Muscle of back (tissue), 13 donors: ENCODE measurements at places on chromosomes 3 and 15.
A peak's percentile ranks its signal among the peaks of the same experiment; 100 is the strongest.

DNA sequence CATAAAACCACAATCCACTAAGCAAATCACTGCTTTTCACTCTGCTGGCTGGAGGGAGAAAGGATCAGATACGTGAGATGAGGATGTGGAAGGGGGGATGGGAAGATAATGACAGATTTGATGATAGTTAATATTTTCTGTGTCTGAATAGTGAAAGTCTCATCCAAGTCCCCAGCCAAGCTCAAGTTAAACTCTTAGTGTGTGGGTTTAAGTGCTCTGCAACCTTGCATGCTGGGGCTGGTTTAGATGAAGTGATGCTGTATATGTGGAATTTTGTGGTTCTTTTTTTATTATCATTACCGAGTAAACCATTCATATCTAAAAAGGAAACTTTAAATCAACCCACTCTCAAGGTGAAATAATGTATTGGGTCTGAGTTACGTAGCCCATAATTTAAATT lies 111.0 kb downstream of the TPRG1 start:
- no peak for DNase-seq

- no peak for DNase-seq
Measured at GRCh38 chr3:135860761-135861160, 104.8 kb upstream of the PPP2R3A start.

DNA sequence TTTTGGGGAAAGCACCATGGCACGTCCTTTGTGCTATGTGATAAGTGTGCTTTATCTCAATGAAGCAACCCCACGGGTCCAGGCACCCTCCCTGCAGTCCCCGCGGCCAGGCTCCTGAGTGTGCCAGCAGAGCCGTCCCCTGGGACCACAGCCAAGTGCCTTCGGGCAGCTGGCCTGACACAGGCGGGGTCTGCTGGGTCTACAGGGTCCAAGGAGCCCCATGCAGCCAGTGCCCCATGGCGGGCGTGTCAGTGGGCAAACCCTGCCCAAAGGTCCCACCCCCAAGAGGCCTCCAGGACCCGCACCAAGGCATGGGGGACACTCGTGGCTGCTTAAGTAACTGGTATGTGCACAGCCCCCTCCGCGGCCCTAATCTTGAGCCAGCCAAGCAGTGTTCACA lies 35.3 kb downstream of the KLHL25 start:
- no peak for DNase-seq

GRCh38 chr3:196055683-196056270 lies 26.1 kb downstream of the TFRC start:
- no peak for DNase-seq

- peak; percentile 38 for DNase-seq
Measured at GRCh38 chr3:126287536-126288241, 69.5 kb downstream of the KLF15 start.

- DNase-seq, result no peak
Measured at GRCh38 chr15:34620814-34621213, 37.4 kb upstream of the GOLGA8B start.

GRCh38 chr3:78496501-78496900 lies 1271.3 kb downstream of the ROBO1 start:
- no peak for DNase-seq

GRCh38 chr15:98144388-98144787 lies 183.9 kb downstream of the ARRDC4 start:
- no peak for DNase-seq

DNA sequence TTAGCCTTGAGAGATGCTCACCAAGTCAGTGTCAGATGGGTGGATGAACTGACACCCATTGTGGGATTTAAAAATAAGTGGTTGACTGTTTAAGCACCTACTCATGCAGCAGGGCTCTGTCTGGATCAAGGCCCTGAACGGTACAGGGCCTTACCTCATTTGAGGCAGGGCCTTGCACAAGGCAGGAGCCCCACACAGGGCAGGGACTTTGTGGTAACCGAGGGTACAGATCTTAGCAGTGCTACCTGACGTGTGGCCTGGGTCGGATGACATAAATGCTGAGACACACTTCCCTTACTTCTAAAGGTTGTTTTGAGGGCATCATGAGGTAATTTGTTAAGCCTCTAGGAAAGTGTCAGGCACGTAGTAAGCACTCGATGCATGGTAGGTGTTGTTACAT lies 59.5 kb upstream of the PLXNA1 start:
- no peak for DNase-seq

DNA sequence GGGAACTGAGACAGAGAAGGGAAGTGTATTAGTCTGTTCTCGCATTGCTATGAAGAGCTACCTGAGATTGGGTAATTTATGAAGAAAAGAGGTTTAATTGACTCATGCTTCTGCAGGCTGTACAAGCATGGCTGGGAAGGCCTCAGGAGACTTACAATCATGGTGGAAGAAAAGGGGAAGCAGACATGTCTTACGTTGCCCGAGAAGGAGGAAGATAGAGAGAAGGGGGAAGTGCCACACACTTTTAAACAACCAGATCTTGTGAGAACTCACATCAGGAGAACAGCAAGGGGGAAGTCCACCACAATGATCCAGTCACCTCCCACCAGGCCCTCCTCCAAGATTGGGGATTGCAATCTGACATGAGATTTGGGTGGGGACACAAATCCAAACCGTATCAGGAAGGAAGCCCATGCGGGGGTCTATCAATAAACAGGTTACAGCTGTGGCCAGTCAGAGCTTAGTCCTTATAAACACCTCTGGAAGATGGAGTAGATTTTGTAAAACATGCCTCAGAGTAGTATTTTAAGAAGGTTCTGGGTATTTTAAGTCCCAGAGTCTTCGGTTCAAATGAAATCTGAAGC lies 153.9 kb downstream of the GHSR start:
- no peak for DNase-seq

GRCh38 chr3:45608885-45609284 lies 14.3 kb downstream of the LIMD1 start:
- no peak for DNase-seq

- DNase-seq, result no peak
Measured at GRCh38 chr3:42660898-42661297, 7.4 kb downstream of the ZBTB47 start.

- DNase-seq, result peak; percentile 61
Measured at GRCh38 chr3:27556887-27557286, 72.7 kb upstream of the SLC4A7 start.

GRCh38 chr3:173993299-173993698 lies 595.8 kb downstream of the NLGN1 start:
- DNase-seq, result peak; percentile 12

DNA sequence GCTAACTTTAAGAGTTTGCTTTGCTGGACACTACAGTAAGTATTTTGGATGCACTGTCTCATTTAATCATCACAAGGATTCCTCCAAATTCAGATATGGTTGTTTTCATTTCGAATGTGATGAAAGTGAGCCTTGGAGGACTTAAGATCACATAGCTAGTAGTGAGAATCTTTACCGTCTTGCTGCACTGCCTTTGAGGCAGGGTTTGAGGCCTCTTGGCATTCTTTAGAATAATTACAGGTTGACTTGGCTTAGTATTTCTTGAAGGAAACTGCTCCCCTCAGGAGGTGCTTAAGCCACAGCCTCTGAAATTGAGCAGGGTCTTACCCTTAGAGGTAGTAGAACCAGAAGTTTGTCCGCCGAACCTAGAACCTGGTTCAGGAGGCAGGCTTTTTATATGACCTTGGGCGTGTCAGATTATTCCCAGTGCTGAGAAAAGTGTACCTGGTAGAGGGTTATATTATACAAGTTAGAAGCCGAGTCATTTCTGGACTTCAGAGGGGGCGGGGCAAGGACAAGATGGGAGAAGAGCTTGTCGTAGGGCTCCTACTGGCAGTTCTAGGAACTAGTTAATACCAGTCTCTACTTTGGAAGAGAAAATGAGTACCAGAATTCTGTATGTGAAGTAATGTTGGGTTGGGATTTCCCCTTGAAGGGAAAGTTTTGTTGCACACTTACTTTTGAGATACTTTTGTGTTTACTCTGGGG lies 1.1 kb downstream of the TFG start:
- peak; percentile 28 for DNase-seq

DNA sequence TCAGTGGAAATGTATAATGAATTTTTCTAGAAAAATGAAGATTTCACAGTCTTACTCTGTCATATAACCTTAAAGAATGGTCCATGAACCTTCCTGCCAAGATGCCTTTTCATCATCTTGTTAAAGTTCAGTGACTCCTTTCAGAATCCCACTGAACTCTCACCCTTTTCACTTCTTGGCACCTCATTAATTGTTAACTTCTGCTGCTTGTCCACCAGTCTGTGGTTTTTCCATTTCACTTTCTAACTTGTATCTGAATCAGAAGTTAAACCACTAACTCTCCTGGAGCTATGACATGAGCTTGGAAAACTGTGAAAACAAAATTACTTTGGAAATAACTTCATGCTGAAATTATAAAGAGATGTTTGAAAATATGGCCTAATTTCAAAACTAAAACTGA lies 281.2 kb upstream of the ALCAM start:
- no peak for DNase-seq

GRCh38 chr3:143786219-143787191 lies 61.8 kb downstream of the SLC9A9 start:
- DNase-seq, result peak; percentile 90

- DNase-seq, result no peak
Measured at GRCh38 chr15:78070049-78070700, 7.3 kb downstream of the TBC1D2B start.

- DNase-seq, result no peak
Measured at GRCh38 chr15:75313116-75313845, 22.6 kb upstream of the COMMD4 start.

GRCh38 chr3:111481551-111481950 lies 60.4 kb upstream of the CD96 start:
- no peak for DNase-seq

DNA sequence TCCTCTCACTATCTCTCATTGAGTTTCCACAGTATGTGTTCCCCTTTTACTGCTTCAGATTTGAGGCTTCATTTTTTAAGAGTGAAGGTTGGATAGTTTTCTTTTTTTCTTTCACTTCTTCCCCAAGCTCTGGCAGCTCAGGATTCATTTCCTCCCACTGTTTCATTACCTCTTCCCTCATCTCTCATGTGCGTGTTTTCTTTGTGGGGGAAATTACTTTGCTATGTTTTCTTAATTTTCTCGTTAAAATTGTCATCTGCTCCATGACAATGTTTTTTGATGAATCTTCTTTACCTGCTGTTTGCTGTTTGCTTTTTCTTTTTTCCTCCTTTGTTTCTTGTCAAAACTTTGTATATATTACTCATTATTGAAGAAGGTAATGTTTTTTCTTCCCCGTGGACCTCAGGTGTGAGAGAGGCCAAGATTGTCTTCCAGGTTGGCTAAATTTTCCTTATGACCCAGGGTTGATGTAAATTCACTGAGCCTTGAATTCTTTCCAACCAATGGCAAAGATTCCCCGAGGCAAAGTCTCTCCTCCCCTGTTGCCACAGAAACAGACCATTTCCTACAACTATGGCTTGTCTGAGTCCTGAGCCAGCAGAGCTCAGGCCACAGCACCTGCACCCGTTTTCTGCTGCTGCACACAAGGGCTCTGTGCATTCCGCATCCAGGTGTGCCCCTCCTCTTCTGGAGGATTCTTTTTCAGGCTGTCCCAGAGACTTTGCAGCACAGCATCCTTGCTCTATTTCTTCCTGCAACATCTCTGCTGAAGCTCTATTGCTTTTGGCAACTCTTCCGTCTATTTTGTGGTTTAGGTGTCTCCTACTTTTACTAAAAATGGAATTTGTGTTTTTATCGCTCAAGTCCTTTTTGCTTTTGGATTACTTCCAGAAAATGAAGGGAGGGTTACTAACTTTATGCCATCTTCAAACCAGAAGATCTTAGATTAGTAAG lies 66.1 kb downstream of the NOX5 start:
- no peak for DNase-seq

- peak; percentile 74 for DNase-seq
Measured at GRCh38 chr3:25820366-25820765, 30.5 kb downstream of the OXSM start.

DNA sequence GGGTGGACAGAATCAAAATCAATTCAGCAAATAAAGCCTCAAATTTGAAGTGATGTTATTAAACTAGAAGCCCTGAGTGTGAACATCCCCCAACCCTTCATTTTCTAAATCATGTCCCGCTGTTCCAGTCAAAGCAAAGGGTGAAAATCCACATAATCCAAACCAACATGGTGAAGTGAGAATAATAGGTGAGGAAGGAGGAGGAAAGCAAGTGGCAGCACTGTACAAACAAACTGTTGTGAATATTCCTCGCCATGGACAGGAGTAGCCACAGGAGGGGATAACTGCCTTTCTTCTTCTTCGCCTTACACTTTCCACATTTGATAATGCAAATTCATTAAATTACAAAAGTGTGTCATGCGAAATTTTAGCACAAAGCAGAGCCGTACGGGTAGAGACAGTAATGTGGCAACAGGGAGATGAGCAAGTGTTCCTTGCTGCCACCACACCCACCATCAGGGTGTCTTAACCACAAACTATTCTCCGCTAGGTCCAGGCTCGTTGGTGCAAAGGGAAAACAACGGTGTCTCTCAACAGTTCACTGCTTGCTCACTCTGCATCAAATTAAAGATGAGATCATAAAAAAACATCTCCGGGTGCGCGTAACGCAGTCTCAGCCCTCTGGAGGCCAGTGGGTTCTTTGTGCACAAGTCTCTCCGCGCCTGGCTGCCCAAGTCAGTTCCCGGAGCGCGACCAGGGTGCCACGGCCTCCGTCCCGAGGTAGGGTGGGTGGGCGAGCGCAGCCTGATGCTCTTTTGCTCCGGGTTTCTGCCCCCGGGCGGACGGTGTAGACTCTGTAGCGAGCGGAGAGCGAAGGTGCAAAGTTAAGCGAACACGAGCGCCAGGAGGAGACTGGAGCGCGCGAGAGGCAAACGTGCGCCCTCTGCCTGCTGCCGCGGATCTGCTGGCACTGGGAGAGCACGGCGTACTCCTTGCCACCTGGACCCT lies 6.7 kb downstream of the EPHA3 start:
- DNase-seq, result peak; percentile 61

GRCh38 chr3:32398531-32398930 lies 6.9 kb downstream of the CMTM7 start:
- DNase-seq, result no peak

DNA sequence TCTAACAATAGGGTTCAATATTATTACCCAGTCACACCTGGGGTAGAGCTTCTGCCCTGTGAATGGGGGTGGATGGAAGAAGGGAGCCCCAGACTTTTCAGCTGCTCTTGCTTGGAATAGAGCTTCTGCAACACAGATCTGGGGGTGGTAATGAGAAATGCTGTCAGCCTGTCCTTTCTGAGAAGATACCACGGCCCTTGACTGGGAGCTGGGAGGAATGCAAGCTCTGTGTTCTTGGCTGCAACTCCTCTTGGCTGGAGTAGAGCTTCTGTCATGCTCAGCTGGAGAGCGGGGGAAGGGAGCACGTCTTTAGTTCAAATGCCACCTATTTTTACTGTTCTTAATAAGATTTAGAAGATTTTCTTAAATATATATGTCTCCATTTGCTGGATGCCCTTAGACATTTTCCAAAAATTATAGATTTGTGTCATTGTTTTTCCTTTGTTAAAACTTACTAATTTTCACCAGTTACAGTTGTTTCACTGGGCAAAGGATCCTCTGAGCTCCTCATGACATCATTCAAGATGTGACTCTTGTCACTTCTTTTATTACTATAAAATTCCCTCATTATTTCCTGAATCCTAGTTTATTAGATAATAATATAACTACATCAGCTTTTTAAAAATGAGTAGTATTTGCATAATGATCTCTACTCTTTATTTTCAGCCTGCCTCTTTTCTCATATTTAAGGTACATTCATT lies 180.0 kb upstream of the TGFBR2 start:
- DNase-seq, result peak; percentile 64

GRCh38 chr3:43017004-43017403 lies 37.9 kb downstream of the GASK1A start:
- DNase-seq, result no peak

- DNase-seq, result no peak
Measured at GRCh38 chr3:106533788-106534160, 665.0 kb upstream of the CBLB start.

- no peak for DNase-seq
Measured at GRCh38 chr3:127495821-127496655, 94.5 kb downstream of the TPRA1 start.

GRCh38 chr15:48930735-48931134 lies 33.0 kb downstream of the SHC4 start:
- no peak for DNase-seq
